EL (cell line): ENCODE measurements at places on chromosomes 6 and 20.

DNA sequence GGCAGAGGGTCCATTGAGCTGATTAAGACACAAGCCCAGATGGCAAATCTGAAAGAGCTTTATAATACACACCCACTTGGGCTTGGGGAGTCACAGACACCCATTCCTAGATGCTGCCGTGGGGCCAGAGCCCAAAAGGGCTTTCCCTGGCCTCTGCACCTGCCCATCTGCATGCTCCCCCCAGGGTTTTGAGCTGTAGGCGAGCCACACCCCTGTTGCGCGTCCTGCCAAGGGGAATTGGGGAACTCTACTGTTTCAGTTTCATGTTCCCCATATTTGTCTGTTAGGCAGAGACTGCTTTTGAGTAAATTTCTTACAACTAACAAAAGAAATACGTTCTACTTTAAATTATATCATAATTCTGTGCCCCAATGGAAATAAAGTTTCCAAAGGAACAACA is 52.9 kb upstream of the FNDC1 start:
- no peak for DNase-seq

GRCh38 chr6:45707176-45707575 is 308.5 kb downstream of the CLIC5 start:
- DNase-seq = no peak

GRCh38 chr6:2958331-2958711 is 13.0 kb downstream of the SERPINB6 start:
- DNase-seq = no peak

- DNase-seq = peak; percentile 36
Measured at GRCh38 chr6:163923658-163924411, 509.3 kb downstream of the QKI start.

GRCh38 chr6:1614448-1615150 is 4.9 kb downstream of the FOXC1 start:
- DNase-seq = no peak

DNA sequence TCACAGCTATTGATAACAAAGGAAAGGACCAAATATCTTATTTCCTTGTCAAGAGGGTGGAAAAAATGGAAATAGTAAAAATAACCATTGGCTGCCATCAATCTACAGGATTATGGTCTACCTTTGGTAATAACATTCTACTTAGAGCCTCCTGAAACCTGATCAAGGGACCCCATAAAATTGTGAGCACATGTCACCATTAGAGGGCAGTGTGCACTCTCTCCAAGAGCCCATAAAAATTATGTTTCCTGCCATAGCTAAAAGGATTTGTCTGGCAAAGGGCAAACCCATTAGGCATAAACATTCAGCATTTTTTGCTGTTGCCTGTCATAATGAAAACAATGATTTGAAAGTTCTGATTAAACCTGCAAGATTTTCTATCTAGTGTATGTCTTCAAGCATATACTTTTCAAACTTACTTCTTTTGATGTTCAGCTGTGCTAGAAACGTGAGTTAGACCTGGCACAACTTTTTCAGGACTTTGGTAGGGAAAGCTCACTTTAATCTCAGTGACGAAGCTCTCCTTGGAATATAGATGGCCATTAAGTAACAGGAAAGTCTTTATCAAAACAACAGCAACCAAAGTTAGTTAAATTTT is 120.7 kb upstream of the ZFP64 start:
- DNase-seq = peak; percentile 45

DNA sequence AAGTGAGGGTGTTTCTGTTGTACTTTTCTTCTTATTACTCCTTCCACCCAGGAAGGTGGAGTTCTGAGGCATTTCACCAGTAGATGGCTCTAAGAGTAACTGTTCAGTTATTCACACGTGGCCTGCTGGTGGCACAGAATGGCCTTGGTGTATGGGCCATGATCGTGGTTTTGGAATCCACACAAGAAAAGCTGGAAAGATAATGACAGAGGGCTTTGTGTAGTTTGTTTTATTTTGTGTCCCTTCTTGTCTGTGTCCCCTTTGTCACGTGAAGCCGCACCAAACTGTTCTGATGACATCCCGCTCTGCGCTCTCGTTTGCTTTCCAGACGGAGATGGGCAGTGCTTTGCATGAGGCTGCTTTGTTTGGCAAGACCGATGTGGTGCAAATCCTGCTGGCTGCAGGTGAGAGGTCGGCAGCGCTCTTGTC is 93.4 kb downstream of the ANKS1A start:
- peak; percentile 28 for DNase-seq

DNA sequence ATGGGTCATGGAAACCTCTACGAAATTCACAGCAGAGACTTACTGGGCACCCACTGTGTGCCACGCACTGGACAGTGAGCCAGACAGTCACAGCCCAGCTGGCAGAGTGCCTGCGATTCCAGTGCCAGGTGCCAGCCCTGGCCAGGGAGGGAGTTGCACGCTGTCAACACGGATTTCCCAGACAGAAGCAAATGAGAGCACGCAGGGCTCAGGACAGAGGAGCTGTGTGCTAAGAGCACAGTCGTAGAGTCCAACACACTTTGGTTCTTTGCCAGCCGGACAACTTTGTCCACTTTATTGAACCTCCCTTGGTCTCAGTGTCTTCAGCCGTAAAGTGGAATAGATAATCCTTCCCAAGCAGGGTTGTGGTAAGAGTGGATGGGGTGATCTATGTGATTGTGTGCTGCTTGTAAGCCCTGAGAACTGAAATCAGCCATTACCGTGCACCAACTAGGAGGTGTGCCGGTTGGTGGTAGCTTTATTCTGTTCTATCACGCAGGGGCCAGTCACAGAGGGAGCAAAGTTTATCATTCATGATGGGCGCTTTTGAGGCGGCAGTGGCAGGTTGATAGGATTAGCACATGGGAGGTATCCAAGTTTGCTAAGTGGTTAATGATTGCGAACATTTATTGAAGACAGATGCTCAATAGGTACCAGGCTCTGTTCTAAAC is 40.6 kb downstream of the SIRPA start:
- no peak for DNase-seq

- no peak for DNase-seq
Measured at GRCh38 chr20:49237531-49237930, 18.3 kb downstream of the DDX27 start.

GRCh38 chr6:34714663-34715062 is 18.1 kb upstream of the ILRUN start:
- no peak for DNase-seq

DNA sequence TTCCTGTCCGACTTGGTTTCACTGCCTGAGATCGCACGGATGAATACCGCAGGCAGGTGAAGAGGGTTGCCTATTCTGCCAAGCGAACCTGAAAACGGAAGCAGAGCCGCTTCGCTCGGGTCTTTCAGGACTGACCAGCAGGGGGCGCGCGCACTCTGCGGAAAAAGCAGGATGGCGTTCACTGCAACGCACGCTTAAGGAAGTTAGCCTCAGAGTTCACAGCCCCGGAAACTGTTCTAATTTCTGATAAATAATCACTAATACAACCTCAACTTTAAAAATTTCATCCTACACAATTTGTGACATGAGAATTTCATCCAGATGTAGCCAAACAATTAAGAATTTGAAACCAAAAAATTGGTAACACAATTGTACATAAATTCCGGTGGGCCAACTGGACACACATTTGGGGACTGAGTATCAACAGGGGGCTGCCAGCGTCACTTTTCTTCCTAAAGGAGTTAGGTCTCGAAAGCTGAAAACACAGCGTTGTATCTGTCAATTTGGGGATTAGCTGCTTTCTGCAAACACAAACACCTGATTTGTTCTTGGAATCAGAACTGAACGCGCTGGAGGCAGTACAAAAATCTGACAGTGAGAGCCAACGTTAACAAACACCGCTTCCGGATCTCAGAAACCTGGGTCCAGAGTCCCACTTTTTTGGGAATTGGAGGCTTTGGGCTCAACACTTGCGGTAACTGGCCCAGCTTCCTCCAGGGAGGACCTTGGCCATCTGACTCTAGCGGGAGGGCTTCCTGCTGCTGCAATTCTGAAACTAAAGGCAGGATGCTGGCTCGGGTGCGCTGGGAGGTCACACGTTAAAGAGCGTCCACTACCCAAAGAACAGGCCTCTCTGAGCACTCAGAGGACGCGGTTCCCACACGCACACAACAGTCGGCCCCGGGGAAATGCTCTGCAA is 8.8 kb downstream of the PXDC1 start:
- DNase-seq = peak; percentile 72

DNA sequence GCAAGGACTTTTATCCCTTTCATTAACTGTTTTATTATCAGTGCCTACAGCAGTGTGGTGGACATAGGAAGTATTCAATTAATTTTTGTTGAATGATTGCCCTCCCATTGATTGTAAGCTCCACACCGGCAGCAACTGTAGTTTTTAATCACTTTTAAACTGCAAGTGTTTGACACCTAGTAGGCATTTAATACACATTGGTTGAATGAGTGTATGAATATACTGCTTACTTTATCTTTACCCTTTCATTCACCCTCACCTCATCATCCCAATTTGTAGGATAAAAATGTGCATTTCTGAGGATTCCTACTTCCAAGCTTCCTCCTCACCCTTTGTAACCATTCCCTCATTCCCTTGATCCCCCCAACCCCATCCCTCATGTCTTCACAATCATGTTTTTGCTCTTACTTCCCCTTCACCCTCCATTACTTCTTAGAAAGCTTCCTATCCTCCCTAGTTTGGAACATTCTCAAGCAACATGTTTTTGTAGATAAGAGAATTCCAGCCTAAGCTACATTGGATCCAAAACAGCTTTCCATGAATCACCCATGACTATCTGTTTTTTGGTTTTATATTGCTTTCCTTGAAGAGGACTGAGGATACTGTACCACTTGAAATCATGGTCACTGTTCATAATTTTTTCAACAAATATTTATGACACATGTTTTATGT is 955 bp upstream of the SLC26A8 start:
- DNase-seq = peak; percentile 32

GRCh38 chr20:33026072-33026778 is 5.2 kb upstream of the BPIFB6 start:
- no peak for DNase-seq

DNA sequence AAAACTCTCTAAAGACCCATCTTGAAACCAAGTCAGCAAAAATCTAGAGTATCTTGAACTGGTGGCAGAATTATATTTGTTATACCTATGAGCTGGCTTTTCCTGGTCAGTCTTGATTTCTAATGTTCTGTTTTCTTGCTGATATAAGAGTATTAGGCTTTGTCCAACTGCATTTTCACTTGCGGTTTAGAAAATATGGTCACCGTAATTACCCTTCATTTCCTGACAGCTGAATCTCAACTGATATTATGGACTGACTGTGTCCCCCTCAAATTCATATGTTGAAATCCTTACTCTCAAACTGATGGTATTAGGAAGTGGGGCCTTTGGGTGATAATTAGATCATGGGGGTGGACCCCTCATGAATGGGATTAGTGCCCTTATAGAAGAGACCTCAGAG is 72.1 kb downstream of the TXLNB start:
- no peak for DNase-seq

- peak; percentile 27 for DNase-seq
Measured at GRCh38 chr6:137341681-137342195, 122.6 kb upstream of the IFNGR1 start.
